Breast epithelium (tissue), 4 donors: ENCODE measurements at places on chromosomes 2 and 18.
A peak's percentile ranks its signal among the peaks of the same experiment; 100 is the strongest.

- H3K27ac ChIP-seq: peak overlapping the region; percentile 30
- no peaks in the 10 kb centered on the region for H3K36me3 ChIP-seq
- DNase-seq: no peak
- H3K27me3 ChIP-seq: no peaks in the 10 kb centered on the region
- no peaks in the 10 kb centered on the region for H3K4me1 ChIP-seq
Measured at GRCh38 chr2:166518634-166519390, 24.8 kb upstream of the SCN7A start.

- peak within 1 kb of the TSS; percentile 80 for H3K27ac ChIP-seq
- H3K4me3 ChIP-seq: peak within 1 kb of the TSS; percentile 91
- peak; percentile 66 for DNase-seq
- no peaks in the 10 kb centered on the region for H3K27me3 ChIP-seq
- H3K4me1 ChIP-seq: peaks cover 4% of the 10 kb centered on the region
Measured at GRCh38 chr18:46071653-46072375, at the start of gene PSTPIP2. TSS of gene PSTPIP2 (minus strand) at chr18:46072260. CDS start at chr18:46072188, 72 bp downstream.

GRCh38 chr2:12897181-12897580 lies 180.4 kb downstream of the TRIB2 start:
- H3K27me3 ChIP-seq: no peaks in the 10 kb centered on the region
- no peaks in the 10 kb centered on the region for H3K36me3 ChIP-seq
- no peak overlapping the region for H3K27ac ChIP-seq
- DNase-seq: no peak

DNA sequence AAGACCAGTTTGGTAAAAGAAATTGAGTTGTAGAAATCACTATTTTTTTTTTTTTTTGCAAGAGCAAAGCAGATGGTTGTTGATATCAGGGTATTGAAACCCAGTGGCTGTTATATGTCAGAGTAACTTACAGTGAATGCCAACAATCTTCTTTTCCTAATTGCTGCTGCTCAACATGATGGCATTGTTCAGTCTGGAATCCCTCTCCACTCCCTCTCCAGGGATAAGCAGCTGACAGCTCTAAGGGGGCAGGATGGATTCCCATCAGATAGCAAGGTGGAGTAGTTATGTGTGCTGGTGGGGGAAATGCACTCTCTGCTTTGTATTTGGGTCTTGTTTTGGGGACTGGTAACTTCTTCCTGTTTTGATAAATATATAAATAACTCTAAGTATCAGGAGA lies 200.0 kb downstream of the PIK3C3 start:
- H3K27ac ChIP-seq: no peak overlapping the region
- H3K4me3 ChIP-seq: no peak overlapping the region
- DNase-seq: no peak
- no peaks in the 10 kb centered on the region for H3K27me3 ChIP-seq

DNA sequence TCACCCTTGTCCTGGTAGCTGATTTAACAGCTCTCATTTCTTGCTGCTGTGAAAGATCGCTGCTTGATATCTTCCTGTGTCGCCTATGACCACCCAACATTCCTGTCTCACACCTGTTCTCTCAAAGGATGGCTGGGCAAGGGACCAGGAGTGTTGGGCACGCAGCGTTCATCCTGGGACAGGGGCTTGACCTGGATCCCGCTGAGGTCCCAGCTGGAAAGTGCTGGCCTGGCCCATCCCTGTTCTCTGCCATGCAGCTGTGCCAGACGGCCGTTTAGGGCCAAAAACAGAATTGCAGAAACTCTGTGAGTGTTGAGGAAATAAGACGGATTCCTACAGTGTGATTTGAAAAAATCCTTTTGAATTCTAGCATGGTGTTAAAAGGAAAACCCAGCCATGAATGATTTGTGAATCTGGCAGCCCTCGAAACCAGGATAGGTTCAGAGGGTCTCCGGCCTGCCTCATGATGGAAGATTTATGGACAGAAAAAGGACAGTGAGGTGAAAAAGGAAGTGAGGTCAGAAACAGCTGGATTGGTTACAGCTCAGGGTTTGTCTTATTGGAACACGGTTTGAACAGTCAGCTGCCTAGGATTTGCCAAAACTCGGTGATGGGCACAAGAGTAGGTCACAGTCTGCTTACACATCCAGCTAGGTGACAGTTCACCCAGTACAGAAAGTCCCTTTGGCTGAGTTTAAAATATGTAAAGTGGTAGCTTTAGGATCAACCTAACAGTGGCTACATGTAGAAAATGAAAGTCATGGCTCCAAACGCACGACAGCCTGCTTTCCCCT lies 164.8 kb downstream of the DCDC2C start:
- H3K4me3 ChIP-seq: no peak overlapping the region
- H3K27ac ChIP-seq: peak overlapping the region; percentile 7
- H3K36me3 ChIP-seq: no peaks in the 10 kb centered on the region

- H3K27ac ChIP-seq: peak overlapping the region; percentile 75
- H3K4me1 ChIP-seq: peaks cover 4% of the 10 kb centered on the region
Measured at GRCh38 chr2:42025151-42025582, 22.7 kb upstream of the PKDCC start.

DNA sequence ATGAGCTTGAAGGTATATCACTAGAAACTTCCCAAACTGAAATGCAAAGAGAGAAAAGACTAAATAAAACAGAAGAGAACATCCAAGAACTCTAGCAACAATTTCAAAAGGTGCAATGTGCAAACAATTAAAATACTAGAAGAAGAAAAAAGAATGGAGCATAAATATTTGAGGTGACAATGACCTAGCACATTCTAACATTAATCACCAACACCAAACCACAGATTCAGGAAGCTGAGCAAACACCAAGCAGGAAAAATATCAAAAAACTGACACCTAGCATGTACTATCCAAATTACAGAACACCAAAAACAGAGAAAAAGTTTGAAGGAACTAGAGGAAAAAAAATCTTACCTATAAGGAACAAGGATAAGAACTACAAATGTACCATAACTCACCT lies 460.8 kb downstream of the IRS1 start:
- H3K4me1 ChIP-seq: no peaks in the 10 kb centered on the region
- H3K27me3 ChIP-seq: no peaks in the 10 kb centered on the region
- H3K4me3 ChIP-seq: no peak overlapping the region
- no peak for DNase-seq

DNA sequence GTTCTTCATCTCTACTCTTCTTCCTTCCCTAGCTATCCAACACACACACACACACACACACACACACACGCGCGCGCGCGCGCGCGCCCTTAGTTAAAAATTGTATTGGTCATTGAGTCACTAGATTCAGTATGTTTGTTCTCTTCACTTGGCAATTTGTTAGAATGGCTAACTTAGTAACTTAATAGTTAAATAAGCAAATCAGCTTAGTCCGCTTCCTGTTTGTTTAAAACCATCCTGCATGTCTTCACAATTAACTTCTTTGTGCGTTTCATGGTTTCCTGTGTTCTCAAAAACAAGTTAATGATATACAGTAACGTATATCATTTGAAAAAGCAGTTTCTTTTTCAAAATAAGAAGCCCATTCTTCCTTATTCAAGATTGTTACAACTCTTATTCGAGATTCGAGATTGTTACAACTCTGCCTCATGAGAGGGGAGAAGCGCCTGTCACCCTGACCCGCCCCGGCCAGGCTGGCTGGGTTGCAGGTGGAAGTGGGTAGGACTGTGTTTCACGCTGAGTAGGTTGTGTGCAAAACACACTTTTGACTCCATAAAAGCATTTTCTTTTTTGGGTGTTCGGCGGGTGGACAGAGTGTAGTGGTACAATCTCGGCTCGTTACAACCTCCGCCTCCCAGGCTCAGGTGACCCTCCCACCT lies 9.5 kb upstream of the CNNM3 start:
- no peak overlapping the region for H3K4me3 ChIP-seq
- H3K36me3 ChIP-seq: no peaks in the 10 kb centered on the region
- DNase-seq: no peak
- no peaks in the 10 kb centered on the region for H3K27me3 ChIP-seq
- H3K4me1 ChIP-seq: no peaks in the 10 kb centered on the region
- no peak overlapping the region for H3K27ac ChIP-seq

GRCh38 chr2:12597610-12598009 lies 119.1 kb upstream of the TRIB2 start:
- H3K27ac ChIP-seq: no peak overlapping the region
- H3K4me3 ChIP-seq: no peak overlapping the region

GRCh38 chr2:232870018-232870765 lies at the start of gene SNORC:
TSS of gene SNORC (plus strand) at chr2:232870264. CDS start at chr2:232870342, 78 bp downstream.
- H3K4me3 ChIP-seq: peak within 1 kb of the TSS; percentile 13
- peak; percentile 16 for DNase-seq
- H3K4me1 ChIP-seq: no peaks in the 10 kb centered on the region
- H3K36me3 ChIP-seq: no peaks in the 10 kb centered on the region

GRCh38 chr18:55268151-55268601 lies 308.9 kb upstream of the CCDC68 start:
- H3K27ac ChIP-seq: peak overlapping the region; percentile 63
- H3K27me3 ChIP-seq: no peaks in the 10 kb centered on the region
- no peak overlapping the region for H3K4me3 ChIP-seq
- H3K36me3 ChIP-seq: no peaks in the 10 kb centered on the region
- no peak for DNase-seq

- H3K36me3 ChIP-seq: no peaks in the 10 kb centered on the region
- H3K4me3 ChIP-seq: no peak overlapping the region
- H3K27me3 ChIP-seq: no peaks in the 10 kb centered on the region
- no peak for DNase-seq
- H3K4me1 ChIP-seq: no peaks in the 10 kb centered on the region
- H3K27ac ChIP-seq: no peak overlapping the region
Measured at GRCh38 chr18:3703732-3704176, 253.8 kb downstream of the TGIF1 start.

DNA sequence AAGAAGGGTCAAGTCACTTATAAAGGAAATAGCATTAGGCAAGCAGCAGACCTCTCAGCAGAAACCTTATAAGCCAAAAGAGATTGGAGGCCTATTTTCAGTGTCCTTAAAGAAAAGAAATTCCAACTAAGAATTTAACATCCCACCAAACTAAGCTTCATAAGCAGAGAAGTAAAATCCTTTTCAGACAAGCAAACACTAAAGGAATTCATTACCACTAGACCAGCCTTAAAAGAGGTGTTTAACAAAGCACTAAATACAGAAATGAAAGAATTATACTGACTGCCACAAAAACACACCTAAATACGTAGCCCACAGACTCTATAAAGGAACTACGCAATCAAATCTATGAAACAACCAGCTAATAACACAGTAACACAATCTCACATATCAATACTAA lies 160.4 kb downstream of the EXOC6B start:
- no peaks in the 10 kb centered on the region for H3K27me3 ChIP-seq
- no peaks in the 10 kb centered on the region for H3K4me1 ChIP-seq
- H3K27ac ChIP-seq: no peak overlapping the region
- H3K4me3 ChIP-seq: no peak overlapping the region
- H3K36me3 ChIP-seq: no peaks in the 10 kb centered on the region

GRCh38 chr2:102888514-102888913 lies 126.7 kb downstream of the TMEM182 start:
- no peak for DNase-seq
- no peak overlapping the region for H3K4me3 ChIP-seq
- H3K36me3 ChIP-seq: no peaks in the 10 kb centered on the region
- no peak overlapping the region for H3K27ac ChIP-seq

- H3K36me3 ChIP-seq: no peaks in the 10 kb centered on the region
- no peaks in the 10 kb centered on the region for H3K4me1 ChIP-seq
- no peak overlapping the region for H3K4me3 ChIP-seq
Measured at GRCh38 chr2:27737676-27738348, 33.7 kb upstream of the MRPL33 start.

DNA sequence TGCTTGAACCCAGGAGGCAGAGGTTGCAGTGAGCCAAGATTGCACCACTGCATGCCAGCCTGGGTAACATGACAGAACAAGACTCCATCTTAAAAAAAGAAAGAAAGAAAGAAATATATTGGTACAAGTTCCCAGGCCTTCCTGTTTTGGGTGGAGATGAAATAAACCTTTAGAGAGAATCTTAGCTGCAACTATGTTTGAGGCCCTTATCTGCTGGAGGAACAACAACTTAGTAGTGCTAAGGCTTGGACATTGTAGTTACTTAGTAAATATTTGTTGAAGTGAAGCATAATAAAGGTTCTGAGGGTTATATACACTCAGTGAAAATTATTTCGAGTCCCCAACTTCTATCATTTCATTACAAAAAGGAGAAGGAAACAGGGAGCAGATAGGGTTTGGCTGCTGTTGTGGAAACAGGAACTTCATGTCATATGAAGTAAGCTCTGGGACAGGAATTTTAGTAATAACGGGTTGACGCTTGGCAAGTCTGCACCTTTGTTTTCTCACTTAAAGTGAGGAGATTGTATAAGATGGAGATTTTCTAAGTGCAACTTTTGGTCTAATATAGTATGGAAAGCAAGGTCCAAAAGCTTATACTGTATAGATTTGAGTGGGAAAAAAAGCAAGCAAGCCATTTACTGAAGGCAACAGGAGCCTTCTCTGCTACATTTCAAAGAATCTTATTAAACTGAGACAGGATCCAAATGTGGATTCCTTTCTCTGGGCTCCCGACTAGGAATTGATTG lies 40.0 kb upstream of the AGPS start:
- no peak for DNase-seq
- H3K27me3 ChIP-seq: no peaks in the 10 kb centered on the region
- no peak overlapping the region for H3K4me3 ChIP-seq
- H3K36me3 ChIP-seq: no peaks in the 10 kb centered on the region

DNA sequence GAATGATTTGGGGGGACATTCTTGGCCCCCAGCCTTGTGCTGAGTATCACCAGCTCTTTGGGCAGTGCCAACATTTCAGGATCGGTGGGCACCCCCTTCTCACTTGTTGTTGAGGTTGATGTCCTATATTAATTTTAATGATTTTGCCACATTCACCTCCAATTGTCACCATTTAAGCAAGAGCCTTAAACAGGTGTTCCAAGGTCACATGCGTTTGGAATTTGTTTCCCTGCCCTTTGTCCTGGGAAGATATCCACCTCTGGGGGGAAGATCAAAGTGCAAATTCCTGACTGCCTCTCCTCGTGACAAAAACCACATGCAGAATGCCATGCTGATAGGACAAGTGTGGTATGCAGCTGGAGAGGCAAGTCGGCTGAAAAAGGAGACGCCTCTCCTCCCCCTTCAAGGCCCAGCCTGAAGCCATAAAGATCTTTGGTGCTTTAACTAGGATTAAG lies 72.5 kb upstream of the ID2 start:
- H3K4me1 ChIP-seq: no peaks in the 10 kb centered on the region
- H3K27me3 ChIP-seq: no peaks in the 10 kb centered on the region
- no peaks in the 10 kb centered on the region for H3K36me3 ChIP-seq
- no peak overlapping the region for H3K4me3 ChIP-seq
- H3K27ac ChIP-seq: no peak overlapping the region
